ENCODE measurements at places on chromosomes 5 and 9.

DNA sequence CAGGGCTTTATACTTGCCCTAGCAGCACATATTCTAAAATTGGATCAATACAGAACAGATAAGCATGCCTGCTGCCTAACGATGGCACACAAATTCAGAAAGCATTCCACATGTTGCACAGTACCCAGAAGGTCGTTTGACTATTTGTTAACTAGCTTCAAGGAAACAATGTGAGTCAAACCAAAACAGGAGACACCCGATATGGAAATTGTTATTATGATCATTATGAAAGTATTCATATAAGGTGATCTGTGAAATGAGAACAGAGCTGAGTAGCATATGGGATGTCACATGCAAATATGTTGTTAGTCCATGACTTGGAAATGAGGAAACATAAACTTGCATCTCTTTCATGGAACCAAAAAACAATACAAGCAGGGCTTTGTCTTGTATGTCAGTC lies 56.3 kb upstream of the BICD2 start:
- no peak for DNase-seq

DNA sequence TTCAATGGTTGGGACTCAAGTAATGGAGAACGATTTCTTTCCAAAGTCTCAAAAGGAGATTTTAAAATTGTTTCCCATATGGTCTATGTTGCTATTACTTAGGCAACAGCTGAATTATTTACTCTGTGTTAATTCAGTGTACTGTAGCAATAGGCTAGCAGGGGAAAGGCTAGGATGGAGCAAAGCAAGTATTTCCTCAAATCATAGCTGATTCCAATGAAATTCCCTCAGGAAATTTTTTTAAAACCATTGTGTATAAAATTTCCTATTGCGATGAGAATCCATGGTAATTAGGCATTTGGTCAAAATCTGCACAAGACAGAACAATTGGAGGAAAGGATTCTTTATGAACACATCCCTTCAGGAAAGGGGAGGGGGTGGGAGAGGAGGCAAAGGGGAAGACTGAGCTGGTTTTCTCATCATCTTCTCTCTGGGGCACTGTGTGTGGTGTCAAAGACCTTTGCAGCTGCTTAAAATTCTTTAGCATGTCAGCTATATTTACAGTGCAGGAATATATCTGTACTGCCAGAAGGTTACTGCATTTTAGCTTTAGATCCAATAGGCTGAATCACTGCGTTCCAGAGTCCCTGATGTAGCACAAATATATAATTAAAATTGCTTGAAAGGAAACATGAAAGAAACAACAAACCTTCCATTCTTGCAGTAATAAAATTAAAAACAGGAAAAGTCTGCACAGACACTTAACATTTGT lies 95.3 kb downstream of the ZNF608 start:
- DNase-seq, result no peak

GRCh38 chr5:180487556-180487955 lies 6.6 kb upstream of the CNOT6 start:
- no peak for DNase-seq

DNA sequence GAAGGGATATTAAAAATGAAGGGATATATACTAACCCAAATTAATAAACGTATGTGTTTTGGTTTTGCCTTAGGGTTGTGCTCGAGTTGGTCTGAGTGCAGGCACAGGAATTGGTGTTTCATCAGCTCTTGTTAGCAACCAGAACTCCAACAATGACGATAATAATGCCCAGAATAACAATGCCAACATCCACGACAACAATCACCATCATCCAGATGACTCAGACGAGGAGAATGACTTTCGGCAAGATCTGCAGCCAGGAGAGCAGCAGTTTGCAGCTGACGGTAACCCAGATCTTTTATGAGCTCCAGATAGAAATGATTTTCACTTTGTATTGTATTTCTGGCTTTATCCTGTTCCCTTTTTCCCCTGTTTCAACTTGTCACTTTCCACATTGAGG lies 33.2 kb downstream of the FBXO38 start:
- DNase-seq, result no peak

DNA sequence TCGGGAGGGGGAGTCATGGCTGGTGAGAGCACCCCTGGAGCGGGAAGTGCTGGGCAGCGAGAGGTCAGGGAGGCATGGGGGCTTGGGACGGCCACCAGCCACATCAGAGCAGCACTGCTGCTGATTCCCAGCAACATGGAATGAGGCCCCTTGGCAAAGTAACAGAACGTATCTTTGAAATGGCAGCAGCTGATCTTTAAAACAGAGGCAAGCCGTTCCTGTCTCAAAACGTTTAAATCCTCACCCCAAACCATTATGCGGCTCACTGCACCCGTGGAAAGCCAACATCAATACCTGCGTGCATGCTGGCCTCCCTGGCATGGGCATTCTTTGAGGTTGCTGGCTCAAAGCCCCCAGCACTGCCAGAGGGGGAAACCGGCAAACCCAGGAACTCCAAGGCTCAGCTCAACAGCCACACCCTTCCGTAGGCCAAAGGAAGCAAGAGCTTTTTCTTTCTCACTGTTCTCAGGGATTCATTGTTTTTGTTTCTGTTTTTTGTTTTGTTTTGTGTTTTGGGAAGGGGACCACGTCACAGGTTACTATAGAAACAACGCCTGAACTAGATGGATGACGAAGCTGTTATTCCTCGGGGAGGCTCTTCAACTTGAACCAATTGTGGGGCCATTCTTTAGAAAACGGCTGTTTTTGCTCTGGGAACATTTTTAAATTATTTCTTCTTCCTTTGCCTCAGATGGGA lies 28.1 kb upstream of the OBP2B start:
- DNase-seq, result no peak

All from CD4-positive, alpha-beta T cell treated with Interferon gamma for 1 hour (primary cell).